ENCODE measurements at places on chromosomes 3 and 15.

- DNase-seq: no peak
Measured at GRCh38 chr15:66852064-66852905, 150.2 kb downstream of the SMAD6 start.

- no peak for DNase-seq
Measured at GRCh38 chr15:64037966-64038365, 8.3 kb downstream of the DAPK2 start.

DNA sequence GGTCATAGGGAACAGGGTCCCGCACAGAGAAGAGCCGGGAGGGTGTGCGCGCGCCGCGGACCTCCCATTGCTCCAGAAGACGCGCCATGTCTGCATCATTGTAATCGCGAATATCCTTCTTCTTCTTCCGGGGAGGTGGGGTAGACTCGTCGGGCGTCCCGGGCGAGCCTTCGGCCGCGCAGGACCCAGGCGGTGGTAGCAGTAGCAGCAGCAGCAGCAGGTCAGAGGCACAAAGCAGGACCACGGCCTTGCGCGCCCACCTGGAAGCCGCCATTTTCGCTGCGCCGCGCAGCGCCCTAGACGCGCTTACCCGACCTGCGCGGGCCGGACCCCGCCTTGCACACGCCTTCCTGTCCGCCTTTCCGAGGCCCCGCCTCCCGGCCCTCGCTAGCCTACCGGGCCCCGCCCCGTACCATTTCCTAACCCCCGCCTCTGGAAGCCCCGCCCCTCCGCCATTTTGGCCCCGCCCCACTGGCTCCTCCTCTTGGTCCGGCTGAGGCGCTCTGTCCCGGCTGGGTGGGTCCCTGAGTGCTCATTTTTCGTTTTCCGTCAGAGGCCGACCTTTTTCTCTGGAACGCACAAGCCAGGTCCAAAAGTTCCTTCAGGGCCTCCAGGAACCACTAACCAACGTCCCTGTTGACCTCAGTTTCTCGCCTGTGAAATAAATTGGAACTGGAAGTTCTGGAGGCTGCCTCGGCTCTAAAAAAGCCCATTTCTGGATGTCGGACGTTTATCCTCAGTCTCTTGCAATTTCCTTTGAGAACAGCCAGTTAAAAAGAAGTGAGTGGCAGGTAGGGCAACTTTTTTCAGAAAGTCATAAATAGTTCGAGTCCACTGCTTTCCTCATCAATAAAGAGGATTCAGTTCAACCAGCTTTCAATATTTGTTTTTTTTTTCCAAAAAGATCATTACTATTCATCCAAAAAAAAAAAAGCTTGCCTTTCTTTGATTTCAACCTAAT, at the start of gene MESD:
MESD (minus strand) TSS at position 302 of the 961 bp plus-strand sequence; CDS start at position 274, 28 bp downstream.
- DNase-seq: peak; percentile 94

DNA sequence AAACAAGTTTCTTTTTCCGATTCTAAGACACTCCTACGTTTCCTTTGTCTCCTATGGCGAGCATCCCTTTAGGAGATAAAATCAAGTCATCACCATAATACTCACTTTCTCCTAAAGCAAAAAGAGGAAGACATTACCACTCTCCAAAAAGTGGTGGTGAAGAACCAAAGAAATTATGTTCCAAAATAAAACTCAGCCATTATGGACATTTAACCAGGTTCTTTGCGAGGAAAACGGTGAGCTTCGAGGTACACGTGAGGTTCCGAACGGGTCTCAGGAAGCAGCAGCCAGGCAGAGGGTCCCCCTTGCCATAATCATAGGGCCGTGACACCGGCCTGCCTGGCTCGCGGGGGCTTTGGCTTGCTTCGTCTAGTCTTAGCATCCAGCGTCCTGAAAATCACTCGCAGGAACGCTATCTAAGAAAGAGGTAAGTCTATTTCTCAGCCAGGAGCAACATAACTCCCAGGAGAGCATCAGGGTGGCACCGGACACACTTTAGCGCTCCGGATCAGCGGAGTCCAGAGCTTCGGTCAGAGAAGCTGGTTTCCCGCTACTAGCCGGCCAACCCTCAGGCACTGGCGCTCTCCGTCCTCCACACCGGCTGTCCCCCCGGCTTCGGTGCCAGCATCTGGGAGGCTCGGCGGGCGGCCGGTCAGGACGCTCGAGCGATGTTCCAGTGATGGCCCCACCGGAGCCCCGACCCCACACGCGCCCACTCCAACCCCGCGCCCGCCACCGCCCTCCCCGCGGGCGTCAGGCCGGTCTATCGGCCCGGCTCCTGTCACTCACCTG, 581 bp downstream of the IP6K1 start:
- DNase-seq: no peak

- no peak for DNase-seq
Measured at GRCh38 chr15:101413239-101413638, 76.3 kb downstream of the PCSK6 start.

DNA sequence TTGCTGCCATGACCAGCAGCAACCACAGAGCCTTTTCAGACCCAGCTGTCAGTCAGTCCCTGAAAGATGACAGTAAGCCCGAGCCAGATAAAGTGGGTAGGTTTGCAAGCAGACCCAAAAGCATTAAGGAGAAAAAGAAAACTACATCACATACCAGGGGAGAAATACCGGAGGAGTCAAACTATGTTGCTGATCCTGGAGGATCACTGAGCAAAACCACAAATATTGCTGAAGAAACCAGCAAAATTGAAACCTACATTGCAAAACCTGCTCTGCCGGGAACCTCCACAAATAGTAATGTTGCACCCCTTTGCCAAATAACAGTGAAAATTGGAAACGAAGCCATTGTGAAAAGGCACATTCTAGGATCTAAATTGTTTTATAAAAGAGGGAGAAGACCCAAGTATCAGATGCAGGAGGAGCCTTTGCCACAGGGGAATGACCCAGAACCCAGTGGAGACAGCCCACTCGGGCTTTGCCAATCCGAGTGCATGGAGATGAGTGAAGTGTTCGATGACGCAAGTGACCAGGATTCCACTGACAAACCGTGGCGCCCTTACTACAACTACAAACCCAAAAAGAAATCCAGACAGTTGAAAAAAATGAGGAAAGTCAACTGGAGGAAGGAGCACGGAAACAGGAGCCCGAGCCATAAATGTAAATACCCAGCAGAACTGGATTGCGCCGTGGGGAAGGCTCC, 42.1 kb upstream of the RASA2 start:
- DNase-seq: no peak

- no peak for DNase-seq
Measured at GRCh38 chr15:93045191-93045785, 43.7 kb downstream of the RGMA start.

GRCh38 chr3:120224237-120224636, 60.8 kb downstream of the GPR156 start:
- DNase-seq: no peak

DNA sequence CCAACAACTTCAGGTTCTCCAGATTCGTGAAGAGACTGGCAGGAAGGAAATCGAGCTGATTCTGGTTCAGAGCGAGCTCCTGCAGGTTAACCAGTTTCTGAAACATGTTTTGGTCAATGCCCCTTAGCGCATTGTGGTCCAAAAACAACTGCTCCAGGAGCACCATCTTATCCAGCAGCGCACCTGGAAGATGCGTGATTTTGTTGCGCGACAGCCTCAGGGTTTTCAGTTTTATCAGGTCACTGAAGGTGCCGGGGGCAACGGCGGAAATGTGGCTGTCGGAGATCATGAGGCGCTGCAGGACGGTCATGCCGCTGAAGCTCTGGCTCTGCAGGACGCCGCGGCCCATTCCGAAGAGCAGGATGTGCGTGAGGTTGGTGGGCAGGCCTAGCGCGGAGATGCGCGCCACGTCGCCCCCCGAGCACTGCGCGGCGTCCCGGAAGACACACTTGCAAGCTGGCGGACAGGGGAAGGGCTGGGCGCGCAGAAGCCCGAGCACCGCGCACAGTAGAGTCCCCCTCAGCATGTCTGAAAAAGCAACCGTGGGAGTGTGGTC, 1.2 kb downstream of the GP5 start:
- DNase-seq: no peak

- DNase-seq: peak; percentile 33
Measured at GRCh38 chr3:15647611-15648167, 46.1 kb downstream of the BTD start.

GRCh38 chr3:73094951-73095350, 33.5 kb downstream of the EBLN2 start:
- DNase-seq: peak; percentile 6

DNA sequence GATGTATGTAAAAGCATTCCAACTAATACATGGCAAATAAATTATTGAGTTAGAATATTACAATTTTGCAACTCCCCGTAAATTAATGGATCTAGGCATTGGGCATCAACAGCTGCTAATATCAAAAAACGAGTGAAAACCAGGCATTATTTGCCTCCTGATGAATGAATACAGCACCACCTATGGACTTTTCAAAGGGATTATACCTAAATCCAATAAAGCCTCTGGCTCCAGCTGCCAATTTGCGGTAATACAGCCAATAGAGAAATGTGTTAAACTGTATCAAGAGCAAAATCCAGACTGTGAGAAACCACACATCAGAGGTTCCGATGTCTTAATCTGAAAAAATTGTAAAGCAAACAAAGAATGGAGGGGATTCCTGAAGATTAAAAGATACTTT, 16.3 kb upstream of the A4GNT start:
- no peak for DNase-seq

DNA sequence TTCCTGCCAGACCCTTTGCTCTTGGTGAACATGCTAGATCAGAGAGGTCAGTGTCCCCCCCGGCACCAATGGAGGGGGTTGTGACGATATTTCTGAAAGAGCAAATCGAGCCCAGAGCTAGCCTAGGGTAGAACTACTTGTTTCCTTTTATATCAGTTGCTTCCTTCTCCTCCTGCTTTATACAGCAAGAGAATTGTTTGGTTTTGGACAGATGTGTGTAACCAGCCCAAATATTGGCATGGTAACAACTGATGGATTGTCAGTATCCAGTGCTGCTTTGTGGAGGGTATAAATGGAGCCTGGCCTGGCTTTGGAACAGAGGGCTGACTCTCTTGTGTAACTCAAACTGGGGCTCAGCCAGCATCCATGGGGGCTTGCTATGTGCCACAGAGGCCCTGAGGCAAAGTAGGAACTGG, 27.2 kb downstream of the SNX1 start:
- no peak for DNase-seq

DNA sequence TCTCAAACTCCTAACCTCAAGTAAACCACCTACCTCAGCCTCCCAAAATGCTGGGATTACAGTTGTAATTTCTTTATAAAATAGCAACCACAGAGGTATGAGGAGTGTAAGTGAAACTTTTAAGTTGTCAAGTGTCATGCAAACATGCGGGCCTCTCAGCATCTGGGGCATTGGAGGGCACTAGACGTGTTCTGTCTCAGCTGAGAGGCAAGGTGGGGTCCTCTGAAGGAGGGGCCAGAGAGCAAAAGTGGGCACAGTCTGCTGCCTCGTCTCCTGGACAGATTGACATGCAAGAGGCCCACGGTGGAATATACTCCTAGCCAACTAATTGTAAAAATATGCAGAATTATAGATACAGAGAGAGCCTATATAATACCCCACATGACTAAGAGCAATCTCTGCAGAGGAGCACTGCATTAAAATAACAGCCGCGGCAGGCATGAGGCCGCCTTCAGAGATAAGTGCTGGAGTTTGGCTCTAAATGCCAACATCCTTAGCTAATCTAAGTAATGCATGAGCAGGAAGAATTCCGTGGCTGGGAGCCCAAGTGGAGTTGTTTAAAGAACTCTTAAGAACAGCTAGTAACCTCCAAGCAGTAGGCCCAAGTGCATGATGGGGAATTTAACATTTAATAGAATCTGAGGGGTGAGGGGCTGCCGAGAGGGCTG, 87.8 kb upstream of the RNU6-1 start:
- DNase-seq: no peak

- no peak for DNase-seq
Measured at GRCh38 chr3:14553871-14554270, 13.7 kb upstream of the GRIP2 start.

DNA sequence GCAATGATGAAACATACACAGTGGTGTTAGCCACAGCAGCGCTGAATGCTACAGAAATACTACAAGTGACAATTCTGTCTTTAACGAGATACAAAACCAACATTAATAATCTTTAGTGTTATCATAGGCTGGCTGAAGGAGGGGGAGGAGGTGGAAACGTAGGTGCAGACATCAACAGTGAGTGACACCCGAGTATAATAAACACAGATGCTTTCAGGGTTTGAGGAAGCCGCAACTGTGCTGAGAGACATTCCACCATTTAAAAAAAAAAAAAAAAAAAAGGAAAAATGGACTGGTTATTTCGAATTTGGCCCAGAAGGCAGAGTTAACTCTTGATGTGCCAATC, 4.3 kb upstream of the IGDCC3 start:
- DNase-seq: no peak

GRCh38 chr3:33287672-33288282, 10.5 kb downstream of the FBXL2 start:
- DNase-seq: no peak

GRCh38 chr3:44359146-44359751, 20.7 kb downstream of the TCAIM start:
- no peak for DNase-seq

DNA sequence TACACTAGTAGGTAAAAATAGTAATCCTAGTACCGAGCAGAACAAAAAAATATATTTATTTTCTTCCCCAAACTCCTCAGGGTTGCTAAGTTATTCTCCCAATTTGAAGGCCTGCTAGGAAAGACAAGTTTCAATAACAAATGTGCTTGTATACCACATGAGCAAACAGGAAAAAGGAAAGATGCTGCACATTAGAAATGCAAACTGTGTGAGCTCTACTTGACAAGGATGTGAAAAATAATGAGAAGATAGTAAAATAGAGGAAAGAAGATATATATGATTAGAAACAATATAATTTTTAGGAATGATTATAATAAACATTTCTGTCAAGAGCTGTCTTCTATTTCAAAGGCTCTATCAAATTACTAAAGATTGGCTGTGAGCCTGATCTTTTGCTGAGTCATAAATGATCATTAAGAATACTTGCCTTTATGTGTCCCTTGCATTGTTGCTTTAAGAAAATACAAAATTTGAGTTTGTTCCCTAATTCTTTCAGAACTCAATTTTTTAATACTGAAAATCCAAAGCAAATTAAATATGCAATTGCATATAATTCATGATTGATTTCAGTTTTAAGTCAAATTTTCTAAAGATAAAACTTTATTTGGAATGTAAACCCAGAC, 174.2 kb downstream of the NEK10 start:
- no peak for DNase-seq

DNA sequence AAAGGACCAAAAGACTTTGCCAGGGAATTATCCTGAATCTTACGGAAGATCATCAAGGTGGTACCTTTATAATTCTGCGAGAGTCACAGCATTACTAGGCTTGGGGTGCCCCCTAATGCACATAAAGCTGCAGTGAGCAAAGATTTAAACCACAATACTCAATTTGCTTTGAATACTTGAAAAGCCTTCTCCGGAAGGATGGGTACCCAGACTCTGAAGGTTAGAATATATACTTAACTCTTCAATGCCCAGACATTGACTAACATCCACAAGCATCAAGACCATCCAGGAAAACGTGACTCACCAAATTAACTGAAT, 117.8 kb upstream of the KCNH8 start:
- no peak for DNase-seq

GRCh38 chr3:48477959-48478520, 25.9 kb downstream of the SHISA5 start:
- no peak for DNase-seq

GRCh38 chr3:171459942-171460724, at the start of gene TNIK:
Gene TNIK, minus strand, starts transcription at chr3:171460405. Its CDS starts 342 bp downstream, at chr3:171460063.
- peak; percentile 60 for DNase-seq

GRCh38 chr3:38645601-38646000, 3.9 kb downstream of the SCN5A start:
- no peak for DNase-seq

Measured in CD14-positive monocyte (primary cell).